Activated CD4-positive, alpha-beta T cell treated with anti-CD3 and anti-CD28 coated beads for 48 hours (primary cell): ENCODE measurements at places on chromosomes 13 and 19.
A peak's percentile ranks its signal among the peaks of the same experiment; 100 is the strongest.

DNA sequence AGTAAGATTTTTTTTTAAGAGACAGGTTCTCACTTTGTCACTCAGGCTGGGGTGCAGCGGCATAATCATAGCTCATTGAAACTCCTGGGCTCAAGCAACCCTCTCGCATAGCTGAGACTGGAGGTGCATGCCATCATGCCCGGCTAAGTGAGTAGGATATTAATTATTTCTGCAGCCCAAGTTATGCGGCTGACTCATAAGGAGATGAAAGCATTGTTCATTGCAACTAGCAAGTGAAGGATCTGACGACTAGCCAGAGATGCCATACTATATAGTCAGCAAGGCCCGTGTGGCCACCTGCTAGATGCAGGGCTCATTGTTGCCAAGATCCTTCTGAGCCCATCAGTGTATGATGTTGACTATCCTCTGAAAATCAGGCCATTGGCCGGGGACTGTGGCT, 45.2 kb downstream of the ABCC4 start:
- no peak for DNase-seq

GRCh38 chr13:67217880-67218279, 12.3 kb downstream of the PCDH9 start:
- DNase-seq: no peak

GRCh38 chr13:106477303-106477702, 58.2 kb downstream of the EFNB2 start:
- DNase-seq: no peak

GRCh38 chr19:28876609-28877123, 336.3 kb downstream of the UQCRFS1 start:
- DNase-seq: no peak

- peak; percentile 12 for DNase-seq
These were observed 24.3 kb upstream of the SHFL start for GRCh38 chr19:10061717-10062310.

- DNase-seq: peak; percentile 72
These were observed 367 bp downstream of the MFSD12 start for GRCh38 chr19:3556978-3557460.

DNA sequence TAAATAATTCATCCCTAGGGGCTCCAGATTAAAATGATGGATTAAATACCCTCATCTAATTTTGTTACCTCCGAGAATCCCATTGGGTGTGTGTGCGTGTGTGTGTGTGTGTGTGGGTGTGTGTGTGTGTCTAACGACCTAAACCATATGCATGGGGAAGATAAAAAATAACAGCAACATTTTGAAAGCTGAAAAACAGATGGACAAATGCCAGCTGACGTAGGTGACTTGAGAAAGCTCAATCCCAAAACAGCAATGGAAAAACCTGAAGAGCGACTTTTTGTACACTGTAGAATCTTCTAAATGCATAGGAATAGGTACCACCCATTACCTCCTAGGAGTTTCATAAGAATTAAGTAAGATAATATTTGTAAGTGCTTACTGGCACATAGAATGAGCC, 8.7 kb upstream of the RPL21 start:
- no peak for DNase-seq

- DNase-seq: no peak
These were observed 1.1 kb downstream of the TSC22D1 start for GRCh38 chr13:44575035-44575434.

DNA sequence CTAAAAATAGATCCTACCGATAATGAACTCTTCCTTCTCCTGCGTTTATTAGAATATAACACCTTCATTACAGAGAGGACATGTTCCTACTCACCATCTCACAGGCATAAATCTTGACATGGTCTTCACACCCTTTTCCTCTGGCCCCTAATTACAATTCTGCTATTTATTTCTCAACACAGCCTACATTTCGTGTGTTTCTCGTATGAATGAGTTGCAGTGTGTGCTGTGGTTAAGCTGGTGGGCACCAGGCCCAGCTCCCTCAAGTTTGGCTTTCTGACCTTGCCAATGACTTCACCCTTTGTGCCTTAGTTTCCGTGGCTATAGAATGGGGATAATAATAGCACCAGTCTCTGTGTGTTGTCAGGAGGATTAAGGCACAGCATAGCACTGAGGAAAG, 12.3 kb upstream of the KATNAL1 start:
- DNase-seq: no peak

DNA sequence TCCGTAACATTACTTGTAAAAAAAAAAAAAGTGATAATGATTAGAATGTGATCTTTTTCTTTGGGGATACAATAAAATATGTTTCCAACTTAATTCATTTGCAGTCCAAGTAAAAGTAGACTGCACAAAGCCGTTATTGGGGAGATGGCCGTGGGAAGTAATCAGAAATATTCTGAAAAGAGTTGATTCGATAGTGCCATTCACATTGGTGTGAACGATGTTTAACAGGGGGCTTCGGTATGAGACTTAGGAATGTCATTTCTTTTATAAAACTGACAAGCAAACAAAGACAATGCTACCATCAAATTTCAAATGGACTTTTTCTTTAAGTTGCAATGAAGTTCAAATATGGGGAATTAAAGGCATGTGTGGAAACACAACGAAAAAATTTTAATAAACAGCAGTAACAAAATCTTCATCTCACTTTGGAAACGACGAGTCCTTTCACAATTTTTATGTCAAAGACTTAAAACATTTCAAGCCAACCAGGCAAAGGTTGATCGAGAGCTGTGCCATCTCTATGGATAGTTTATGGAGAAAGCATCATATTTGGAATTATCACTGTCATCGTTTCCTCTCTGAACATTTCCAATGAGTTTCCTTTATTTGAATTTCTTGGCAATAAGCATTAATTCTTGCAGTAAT, 1.7 kb upstream of the ZIC5 start:
- no peak for DNase-seq

- no peak for DNase-seq
These were observed 19.8 kb upstream of the TMEM160 start for GRCh38 chr19:47068246-47068645.

- no peak for DNase-seq
These were observed 209.9 kb downstream of the TEX29 start for GRCh38 chr13:111530137-111530870.

DNA sequence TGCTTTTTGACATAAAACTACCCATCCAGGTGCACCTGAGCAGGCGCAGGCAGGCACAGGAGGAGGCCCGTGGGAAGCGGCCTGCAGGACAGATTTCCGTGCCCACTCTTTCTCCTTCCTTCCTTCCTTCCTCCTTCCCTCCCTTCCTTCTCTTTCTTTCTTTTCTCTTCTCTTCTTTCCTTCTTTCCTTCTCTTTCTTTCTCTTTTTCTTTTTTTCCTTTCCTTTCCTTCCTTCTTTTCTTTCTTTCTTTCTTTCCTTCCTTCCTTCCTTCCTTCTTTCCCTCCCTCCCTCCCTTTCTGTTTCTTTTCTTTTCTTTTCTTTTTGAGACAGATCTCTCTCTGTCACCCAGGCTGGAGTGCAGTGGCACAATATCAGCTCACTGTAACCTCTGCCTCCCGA, 21.2 kb upstream of the TMEM255B start:
- no peak for DNase-seq

GRCh38 chr13:90618133-90618532, 729.4 kb upstream of the MIR17HG start:
- no peak for DNase-seq

GRCh38 chr13:111304041-111304544, 16.3 kb upstream of the TEX29 start:
- no peak for DNase-seq

DNA sequence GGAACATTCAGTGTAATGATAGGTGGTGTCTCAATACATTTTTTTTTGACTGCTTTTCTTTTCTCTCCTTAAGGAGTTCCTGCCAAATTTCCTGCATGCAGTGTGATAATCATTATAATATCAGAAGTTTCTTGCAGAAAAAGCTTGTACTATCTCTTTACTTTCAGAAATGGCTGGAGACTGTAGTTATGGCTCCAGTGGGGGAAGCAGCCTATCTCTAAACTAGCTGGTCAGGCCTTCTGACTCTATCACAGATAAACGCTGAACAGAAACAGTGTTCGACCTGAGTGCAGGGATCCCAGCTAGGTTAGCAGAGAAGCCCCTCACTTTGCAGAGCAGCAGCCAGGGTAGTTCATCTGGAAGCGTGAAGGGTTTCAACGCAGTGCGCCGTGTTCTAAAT, 1.9 kb downstream of the CCNE1 start:
- DNase-seq: no peak
